NCI-H1694 treated with DMSO at 0.1 percent for 48 hours (cell line): ENCODE measurements at places on chromosomes 1 and 21.
A peak's percentile ranks its signal among the peaks of the same experiment; 100 is the strongest.

DNA sequence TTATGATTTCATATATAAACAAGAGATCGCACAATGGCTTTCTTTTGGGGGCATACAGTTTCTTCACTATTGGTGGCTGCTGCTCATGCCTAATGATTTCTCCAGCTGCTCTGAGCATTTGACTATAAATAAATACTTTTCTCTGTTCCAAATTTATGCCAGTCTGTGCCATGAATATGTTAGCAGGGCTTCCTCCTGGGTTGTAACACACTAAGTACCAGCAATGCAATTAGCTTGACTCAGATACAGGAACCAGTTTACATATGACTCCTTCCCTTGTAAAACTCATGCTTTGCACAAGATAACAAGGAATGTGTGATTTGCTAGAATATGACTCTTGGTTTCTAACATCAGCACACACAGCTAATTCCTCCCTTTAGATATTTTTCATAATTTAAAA, 1629.7 kb downstream of the NCAM2 start:
- no peak for DNase-seq

DNA sequence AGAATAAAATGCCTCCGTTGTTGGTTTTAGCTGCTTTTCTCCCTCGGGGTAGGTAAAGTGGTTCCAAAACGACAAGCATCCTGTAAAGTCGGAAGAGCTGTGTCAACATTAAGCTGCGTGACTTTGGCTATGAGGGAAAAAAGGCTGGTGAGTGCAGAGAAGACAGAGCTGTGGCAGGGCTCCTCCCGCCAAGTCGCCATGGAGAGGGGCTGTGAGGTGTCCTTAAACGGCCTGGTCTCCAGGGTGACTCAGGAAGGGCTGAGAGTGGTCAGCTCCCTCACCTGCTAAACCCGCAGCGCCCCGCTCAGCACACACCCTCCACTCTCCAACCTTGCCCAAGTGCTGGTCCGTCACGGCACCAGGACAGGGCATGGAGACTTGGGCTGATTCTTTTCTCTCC, 91.6 kb upstream of the SAMD11 start:
- DNase-seq: no peak

DNA sequence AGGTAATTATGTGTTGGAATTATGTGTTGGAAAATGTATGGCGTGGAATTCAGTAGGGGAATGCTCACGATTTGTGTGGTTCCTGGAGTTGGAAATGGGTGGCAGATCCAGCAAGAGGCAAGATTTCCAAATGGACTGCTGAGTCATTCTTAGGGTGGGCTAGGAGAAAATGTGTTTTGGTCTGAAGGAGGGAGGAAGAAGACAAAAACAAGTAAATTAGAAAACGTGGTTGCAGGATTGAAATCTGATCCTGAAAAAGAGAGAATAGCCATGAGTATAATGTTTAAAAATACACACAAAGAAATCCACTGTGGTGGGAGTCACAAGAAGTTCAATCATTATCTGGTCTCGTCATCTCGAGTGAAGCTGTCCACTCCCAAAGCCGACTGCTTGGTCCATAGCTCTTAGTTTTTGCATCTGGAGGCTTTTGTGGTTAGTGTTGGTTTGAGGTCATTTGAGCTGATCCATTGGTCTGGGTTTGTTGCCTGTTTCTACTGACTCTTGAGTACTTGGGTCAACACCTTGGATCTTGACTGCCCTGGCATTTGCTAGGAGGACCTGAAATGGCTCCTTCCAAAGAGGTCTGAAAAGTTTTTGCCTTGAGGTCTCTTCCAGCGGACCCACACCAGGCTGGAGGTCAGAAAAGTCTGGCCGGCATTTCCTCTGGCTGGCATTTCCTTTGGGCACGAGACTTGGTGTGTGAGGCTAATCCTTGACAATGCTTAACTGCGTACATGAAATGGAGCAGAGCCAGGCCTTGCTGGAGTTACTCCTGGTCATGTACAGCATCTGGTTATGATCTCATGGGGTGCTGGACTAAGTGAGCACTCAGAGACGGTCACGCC, 9.2 kb downstream of the MX2 start:
- no peak for DNase-seq

- peak; percentile 82 for DNase-seq
These were observed 25.0 kb downstream of the KANK4 start for GRCh38 chr1:62294261-62294660.

- no peak for DNase-seq
These were observed 414.6 kb upstream of the PTBP2 start for GRCh38 chr1:96306809-96307560.

DNA sequence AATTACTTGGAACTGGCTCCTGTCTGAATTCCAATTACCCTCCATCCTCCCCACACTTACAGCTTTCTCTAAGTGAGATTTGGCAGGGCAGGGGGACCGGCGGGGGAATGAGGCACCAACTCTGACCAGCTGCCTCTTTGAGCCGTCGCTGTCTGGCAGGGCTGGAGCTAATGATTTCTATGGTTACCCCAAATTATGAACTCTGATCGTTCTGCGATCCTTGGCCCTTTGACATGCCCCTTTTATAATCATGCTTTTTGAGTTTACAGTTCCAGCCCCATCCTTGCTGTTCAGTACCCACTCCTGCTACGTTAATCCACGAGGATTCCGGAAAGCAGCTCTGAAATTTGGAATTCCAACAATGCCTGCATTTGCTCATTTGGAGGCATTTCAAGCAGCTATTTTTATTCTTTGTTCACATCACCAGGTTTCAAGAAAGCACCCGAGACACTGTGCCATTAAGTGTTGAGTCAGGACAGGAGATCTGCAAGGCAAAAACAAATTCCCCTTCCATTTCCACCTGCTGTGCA, 54.6 kb upstream of the LBR start:
- DNase-seq: no peak
